IMR-90 (cell line): ENCODE measurements at places on chromosomes 16 and 17. TPM values are rescaled to one million over a fixed set of nuclear protein-coding genes. Genes with fewer than 3 reads are reported as not detected.

Gene SULT1A1
- 1.1 and 1.6 TPM in 2 replicates for total RNA-seq

Gene C1QTNF8
- not detected in 2 replicates for total RNA-seq

Gene PLD6
- total RNA-seq = 1.1 TPM in 2 replicates

Gene TBC1D3
- total RNA-seq = not detected in 2 replicates

Gene CDH13
- total RNA-seq = 45.8 and 74.7 TPM in 2 replicates

Gene ASB16
- total RNA-seq = not detected in 2 replicates

- DNase-seq = peak; percentile 58
- H3K4me3 ChIP-seq = peak within 1 kb of the TSS; percentile 57
- H3K27ac ChIP-seq = peak within 1 kb of the TSS; percentile 58
- peaks cover 18% of the 10 kb centered on the region for H3K27me3 ChIP-seq
Measured at GRCh38 chr17:43907425-43907981, at the start of gene MPP2. Gene MPP2 (minus strand): TSS chr17:43907536. CDS start chr17:43904460, 3,076 bp downstream.

DNA sequence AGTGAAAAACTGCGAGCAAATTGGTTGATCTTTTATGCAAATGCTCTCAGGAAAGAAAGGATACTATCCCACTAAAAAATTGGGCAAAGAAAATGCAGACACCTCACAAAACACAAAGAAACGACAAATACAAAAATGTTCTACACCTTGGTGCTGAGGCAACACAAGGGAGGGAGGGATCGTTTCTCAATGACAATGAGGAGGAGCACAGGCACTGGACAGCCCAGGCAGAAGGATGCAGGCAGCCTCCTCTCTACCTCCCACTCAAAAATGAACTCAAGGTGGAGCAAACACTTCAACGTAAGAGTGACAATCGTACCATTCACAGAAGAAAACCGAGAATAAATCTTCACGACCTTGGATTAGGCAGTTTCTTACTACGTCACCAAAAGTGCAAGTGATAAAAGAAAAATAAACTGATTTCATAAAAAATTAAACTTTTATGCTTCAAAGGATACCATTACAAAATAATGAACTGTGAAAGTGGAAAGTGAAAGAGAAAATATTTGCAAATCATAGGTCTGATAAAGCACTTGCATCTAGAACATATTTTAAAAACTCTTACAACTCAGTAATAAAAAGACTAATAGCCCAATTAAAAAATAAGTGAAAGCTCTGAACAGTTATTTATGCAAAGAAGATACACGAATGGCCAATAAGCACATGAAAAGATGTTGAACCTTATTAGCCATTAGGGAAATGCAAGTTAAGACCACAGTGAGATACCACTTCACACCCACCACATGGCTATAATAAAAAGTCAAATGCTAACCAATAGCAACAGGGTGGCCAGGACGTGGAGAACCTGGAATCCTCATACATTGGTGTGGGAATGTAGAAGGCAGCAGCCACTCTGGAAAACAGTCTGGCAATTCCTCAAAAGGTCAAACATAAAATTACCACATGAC is 80.8 kb upstream of the TRAP1 start:
- no peak overlapping the region for H3K27ac ChIP-seq
- peaks cover 3% of the 10 kb centered on the region; the same call in 1 of the 2 replicates for H3K4me1 ChIP-seq
- peaks cover 6% of the 10 kb centered on the region; the same call in 1 of the 2 replicates for H3K36me3 ChIP-seq
- no peak for DNase-seq
- no peak overlapping the region for H3K4me3 ChIP-seq

- H3K36me3 ChIP-seq = no peaks in the 10 kb centered on the region
- no peak overlapping the region for H3K27ac ChIP-seq
- H3K4me1 ChIP-seq = no peaks in the 10 kb centered on the region
- no peak overlapping the region for H3K4me3 ChIP-seq
- H3K27me3 ChIP-seq = peaks cover 79% of the 10 kb centered on the region
Measured at GRCh38 chr16:85935391-85935973, 36.5 kb downstream of the IRF8 start.

DNA sequence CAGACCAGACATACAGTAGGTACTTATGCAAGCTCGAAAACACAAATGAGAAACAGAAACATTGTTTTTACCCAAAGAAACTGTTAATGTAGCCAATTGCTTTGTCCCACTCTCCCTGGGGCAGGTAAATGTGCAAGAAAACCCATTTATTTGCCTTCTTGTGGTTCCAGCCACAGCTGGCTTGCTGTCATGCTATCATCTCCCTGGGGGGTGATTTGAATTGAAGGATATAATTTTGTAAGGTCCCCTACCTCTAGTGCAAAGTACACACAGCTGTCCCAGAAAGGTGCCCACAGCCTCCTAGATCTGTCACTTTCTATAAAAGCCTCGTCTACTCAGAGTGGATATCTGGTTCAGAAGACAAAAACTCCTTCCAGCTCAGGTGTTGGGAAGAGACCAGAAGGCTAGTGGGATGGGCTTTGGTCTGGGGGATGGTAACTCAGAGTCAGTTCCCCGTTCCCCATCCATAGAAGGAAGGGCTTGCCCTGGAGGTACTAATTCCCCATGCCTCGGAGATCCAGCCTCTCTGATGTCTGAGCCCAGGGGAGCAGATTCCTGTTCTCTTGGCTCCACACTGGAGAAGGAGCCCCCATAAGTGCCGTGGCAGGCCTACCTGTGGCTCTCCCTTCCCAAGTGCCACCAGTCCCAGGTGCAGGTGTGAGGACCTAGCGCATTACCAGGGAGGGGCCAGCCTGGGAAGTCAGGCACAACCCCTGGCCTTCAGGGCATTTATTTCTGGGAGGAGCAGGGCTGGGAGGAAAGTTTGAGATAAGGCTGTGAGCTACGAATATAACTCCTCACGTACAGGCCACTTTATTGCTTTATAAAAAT is 2.4 kb upstream of the PRR15L start:
- H3K27me3 ChIP-seq = peaks cover 8% of the 10 kb centered on the region
- H3K4me1 ChIP-seq = peaks cover 5% of the 10 kb centered on the region; the same call in 1 of the 2 replicates
- H3K36me3 ChIP-seq = no peaks in the 10 kb centered on the region

- no peaks in the 10 kb centered on the region for H3K27me3 ChIP-seq
- peak; percentile 94 for DNase-seq
- H3K36me3 ChIP-seq = peaks cover 19% of the 10 kb centered on the region
- no peak overlapping the region for H3K4me3 ChIP-seq
- H3K4me1 ChIP-seq = peaks cover 7% of the 10 kb centered on the region
- H3K27ac ChIP-seq = no peak overlapping the region
Measured at GRCh38 chr17:35713069-35713728, 18.2 kb upstream of the RASL10B start.

DNA sequence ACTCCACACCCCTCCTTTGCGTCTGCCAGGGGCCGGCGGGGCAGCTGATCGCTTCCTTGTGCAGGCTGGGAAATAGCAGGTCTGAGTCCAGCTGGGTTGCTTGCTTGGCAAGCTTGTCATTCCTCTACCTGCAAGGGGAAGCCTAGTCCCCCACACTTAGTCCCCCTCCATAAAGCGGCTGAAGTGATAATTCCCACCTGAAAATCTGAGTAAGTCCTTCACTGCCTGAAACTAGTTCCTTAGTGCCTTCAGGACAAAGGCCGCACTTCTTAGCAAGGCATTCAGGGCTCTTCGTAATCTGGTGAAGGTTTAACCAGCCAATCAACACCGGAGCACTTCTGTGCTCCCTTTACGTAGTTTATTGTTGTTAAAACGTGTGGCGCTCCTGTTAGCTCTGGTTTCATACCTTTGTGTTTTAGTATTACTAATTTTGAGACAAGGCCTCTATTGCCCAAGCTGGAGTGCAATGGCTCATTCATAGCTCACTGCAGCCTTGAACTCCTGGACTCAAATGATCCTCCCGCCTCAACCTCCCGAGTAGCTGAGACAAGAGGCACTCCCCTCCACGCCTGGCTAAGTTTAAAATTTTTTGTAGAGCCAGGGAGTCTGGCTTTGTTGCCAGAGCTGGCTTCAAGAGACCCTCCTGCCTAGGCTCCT is 817 bp downstream of the PSKH1 start:
- peaks cover 9% of the 10 kb centered on the region for H3K4me1 ChIP-seq
- no peak for DNase-seq

DNA sequence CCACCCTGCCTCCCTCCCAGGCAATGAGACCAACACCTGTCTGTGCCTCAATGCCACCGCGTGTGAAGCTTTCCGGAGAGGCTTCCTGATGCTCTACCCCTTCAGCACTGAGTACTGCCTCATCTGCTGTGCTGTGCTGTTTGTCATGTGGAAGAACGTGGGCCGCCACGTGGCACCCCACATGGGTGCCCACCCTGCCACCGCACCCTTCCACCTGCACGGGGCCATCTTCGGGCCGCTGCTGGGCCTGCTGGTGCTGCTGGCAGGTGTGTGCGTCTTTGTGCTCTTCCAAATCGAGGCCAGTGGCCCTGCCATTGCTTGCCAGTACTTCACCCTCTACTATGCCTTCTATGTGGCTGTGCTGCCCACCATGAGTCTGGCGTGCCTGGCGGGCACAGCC is 10.9 kb downstream of the OTOP3 start:
- no peaks in the 10 kb centered on the region for H3K36me3 ChIP-seq
- H3K27ac ChIP-seq = no peak overlapping the region
- peaks cover 54% of the 10 kb centered on the region for H3K27me3 ChIP-seq
- DNase-seq = no peak

- H3K4me1 ChIP-seq = peaks cover 10% of the 10 kb centered on the region
- no peak for DNase-seq
- H3K36me3 ChIP-seq = no peaks in the 10 kb centered on the region
Measured at GRCh38 chr16:85557083-85557970, 55.8 kb upstream of the GSE1 start.

GRCh38 chr17:19513897-19514488 is 19.7 kb upstream of the SLC47A1 start:
- no peaks in the 10 kb centered on the region for H3K4me1 ChIP-seq
- no peak overlapping the region for H3K4me3 ChIP-seq
- no peak overlapping the region for H3K27ac ChIP-seq
- DNase-seq = peak; percentile 60
- H3K27me3 ChIP-seq = peaks cover 2% of the 10 kb centered on the region
- H3K36me3 ChIP-seq = no peaks in the 10 kb centered on the region

GRCh38 chr16:53417976-53418375 is 16.3 kb upstream of the RBL2 start:
- H3K36me3 ChIP-seq = no peaks in the 10 kb centered on the region
- no peak for DNase-seq
- no peaks in the 10 kb centered on the region for H3K4me1 ChIP-seq
- 0 out of 2 replicates have a peak, but pooled peaks cover 2% of the 10 kb centered on the region for H3K27me3 ChIP-seq
- H3K4me3 ChIP-seq = no peak overlapping the region
- no peak overlapping the region for H3K27ac ChIP-seq

DNA sequence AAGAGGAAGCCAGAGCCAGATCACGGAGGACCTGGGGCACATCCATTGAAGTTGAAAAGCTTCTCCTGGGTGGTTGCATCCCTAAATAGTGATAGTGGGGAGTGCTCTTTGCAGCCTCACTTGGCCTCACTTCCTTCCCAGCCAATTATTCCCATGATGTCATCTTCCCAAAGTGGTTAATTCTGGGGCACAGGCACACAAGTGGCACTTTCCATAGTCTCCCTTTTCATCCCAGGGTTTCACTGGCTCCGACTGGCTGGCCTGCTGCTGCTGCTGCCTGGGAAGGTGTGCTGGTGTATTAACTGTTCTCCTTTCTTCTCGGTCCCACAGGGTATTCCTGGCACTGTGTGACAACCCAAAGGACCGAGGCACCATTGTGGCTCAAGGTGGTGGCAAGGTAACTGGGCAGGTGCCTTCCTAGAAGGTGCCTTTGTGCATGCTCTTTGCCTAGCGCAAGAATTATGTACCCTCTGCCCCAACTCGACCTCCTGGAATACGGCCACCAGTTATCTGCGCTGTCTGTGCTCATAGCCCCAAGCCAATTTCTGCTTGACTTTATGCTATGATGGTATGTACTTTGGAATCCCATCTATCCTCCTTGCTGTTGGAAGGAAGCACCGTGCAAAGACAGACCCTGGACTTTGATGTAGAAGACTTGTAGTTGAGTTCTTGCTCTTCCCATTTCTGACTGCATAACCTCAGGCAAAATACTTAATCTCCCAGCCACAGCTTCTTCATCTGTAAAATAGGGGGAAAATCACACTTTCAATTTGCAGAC is 18.4 kb downstream of the SLC35G3 start:
- peaks cover 6% of the 10 kb centered on the region for H3K27me3 ChIP-seq
- no peak overlapping the region for H3K4me3 ChIP-seq
- no peaks in the 10 kb centered on the region for H3K4me1 ChIP-seq

DNA sequence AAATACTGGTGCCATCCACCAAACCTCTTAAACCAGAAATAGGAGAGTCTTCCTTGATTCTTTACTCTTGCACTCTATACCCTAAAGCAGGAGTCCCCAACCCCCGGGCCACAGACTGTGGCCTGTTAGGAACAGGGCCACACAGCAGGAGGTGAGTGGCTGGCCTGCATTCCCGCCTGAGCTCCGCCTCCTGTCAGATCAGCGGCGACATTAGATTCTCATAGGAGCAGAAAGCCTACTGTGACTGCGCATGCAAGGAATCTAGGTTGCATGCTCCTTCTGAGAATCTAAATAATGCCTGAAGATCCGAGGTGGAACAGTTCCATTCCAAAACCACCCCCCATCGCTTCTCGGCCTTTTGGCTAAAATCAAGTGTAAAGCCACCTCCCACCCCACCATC is 30.3 kb upstream of the SRCIN1 start:
- no peak overlapping the region for H3K27ac ChIP-seq
- no peaks in the 10 kb centered on the region for H3K36me3 ChIP-seq
- H3K4me3 ChIP-seq = no peak overlapping the region
- peaks cover 12% of the 10 kb centered on the region for H3K27me3 ChIP-seq
- no peaks in the 10 kb centered on the region for H3K4me1 ChIP-seq
- no peak for DNase-seq

- H3K4me3 ChIP-seq = no peak overlapping the region
- H3K27ac ChIP-seq = no peak overlapping the region
- no peak for DNase-seq
- no peaks in the 10 kb centered on the region for H3K36me3 ChIP-seq
- no peaks in the 10 kb centered on the region for H3K27me3 ChIP-seq
Measured at GRCh38 chr17:3213587-3213986, 6.1 kb downstream of the OR1A1 start.

DNA sequence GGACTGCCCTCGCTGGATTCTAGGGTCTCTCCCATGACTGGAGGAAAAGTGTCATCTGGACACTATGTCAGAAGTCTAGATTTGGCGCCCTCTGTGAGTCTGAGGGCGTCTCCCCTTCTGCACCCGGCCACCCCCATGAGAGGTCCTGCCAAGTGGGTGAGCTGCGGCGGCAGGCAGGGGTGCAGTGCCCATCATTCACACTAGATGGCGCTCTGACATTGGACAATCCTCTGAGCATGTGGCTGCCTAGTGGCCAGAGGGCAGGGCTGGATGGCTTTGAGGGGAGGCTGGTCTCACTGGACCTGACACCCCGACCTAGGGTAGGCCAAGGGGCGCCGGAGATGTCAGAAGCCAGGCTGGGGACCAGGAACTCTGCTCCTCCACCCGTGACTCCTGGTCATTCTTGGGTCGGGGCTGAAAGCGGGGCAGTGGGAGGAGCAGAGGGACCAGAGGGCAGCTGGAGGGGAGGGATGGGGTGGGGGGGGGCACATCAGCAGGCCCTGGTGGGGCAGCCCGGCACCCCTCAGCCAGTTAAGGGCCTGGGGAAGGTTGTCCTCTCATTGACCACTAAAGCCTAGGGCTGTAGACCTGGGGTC is 28.0 kb downstream of the MRM1 start:
- H3K27ac ChIP-seq = no peak overlapping the region
- peaks cover 45% of the 10 kb centered on the region for H3K27me3 ChIP-seq
- DNase-seq = peak; percentile 51
- peaks cover 2% of the 10 kb centered on the region; the same call in 1 of the 2 replicates for H3K4me1 ChIP-seq
- no peak overlapping the region for H3K4me3 ChIP-seq
- H3K36me3 ChIP-seq = no peaks in the 10 kb centered on the region

GRCh38 chr17:49557312-49558024 is 18.2 kb upstream of the NXPH3 start:
- H3K4me3 ChIP-seq = no peak overlapping the region
- peak; percentile 46 for DNase-seq
- H3K4me1 ChIP-seq = peaks cover 2% of the 10 kb centered on the region; the same call in 1 of the 2 replicates
- peaks cover 28% of the 10 kb centered on the region for H3K27me3 ChIP-seq
- no peak overlapping the region for H3K27ac ChIP-seq

GRCh38 chr16:81060576-81061306 is 16.3 kb downstream of the C16orf46 start:
- no peaks in the 10 kb centered on the region for H3K4me1 ChIP-seq
- H3K27ac ChIP-seq = no peak overlapping the region
- DNase-seq = no peak
- H3K4me3 ChIP-seq = no peak overlapping the region
